ENCODE measurements at places on chromosomes 6 and 20. TPM values are rescaled to one million over a fixed set of nuclear protein-coding genes. Genes with fewer than 3 reads are reported as not detected.

Gene CLVS2
- total RNA-seq = not detected

Gene NCOA6
- total RNA-seq = 5.0 TPM

Gene MUC22
- total RNA-seq = not detected

Gene MDFI
- total RNA-seq = 26.8 TPM

Gene LY6G5C
- total RNA-seq = 0.88 TPM

Gene ZC2HC1B
- total RNA-seq = not detected

Gene KCNK15
- total RNA-seq = not detected

Gene AGER
- total RNA-seq = 0.26 TPM

Gene ITPR3
- total RNA-seq = 62.5 TPM

Gene TFAP2D
- total RNA-seq = not detected

Gene CD24
- total RNA-seq = 0.92 TPM

Gene TSHZ2
- not detected for total RNA-seq

Gene FGD2
- not detected for total RNA-seq

Gene NUDT3
- 37.1 TPM for total RNA-seq

Gene ECT2L
- total RNA-seq = not detected

Gene PTGIS
- 1.8 TPM for total RNA-seq

Gene SPATS1
- total RNA-seq = not detected

Gene ATG5
- total RNA-seq = 48.2 TPM

Gene CGAS
- total RNA-seq = 4.8 TPM

Gene SAMD10
- total RNA-seq = 2.5 TPM

Gene BFSP1
- total RNA-seq = 2.9 TPM

Gene ME1
- 16.1 TPM for total RNA-seq

Gene TMEM244
- not detected for total RNA-seq

Gene TEAD3
- 0.33 TPM for total RNA-seq

Gene SLC22A2
- total RNA-seq = not detected

Gene FITM2
- total RNA-seq = 9.8 TPM

Gene HDGFL1
- not detected for total RNA-seq

Gene TCP11
- total RNA-seq = 0.18 TPM

Gene GHRH
- total RNA-seq = not detected

Gene GPR6
- not detected for total RNA-seq

Gene COL19A1
- not detected for total RNA-seq

Gene NKAPL
- 1.2 TPM for total RNA-seq

Gene MYLK4
- 0.66 TPM for total RNA-seq

Gene SLC12A5
- 0.07 TPM for total RNA-seq

Gene PBOV1
- not detected for total RNA-seq

Gene MICB
- 29.2 TPM for total RNA-seq

Gene FUCA2
- 36.5 TPM for total RNA-seq

Gene UBR2
- total RNA-seq = 20.5 TPM

Gene CFAP206
- total RNA-seq = 0.20 TPM

Gene TTBK1
- total RNA-seq = 0.07 TPM

Gene SAMD5
- 2.6 TPM for total RNA-seq

Gene E2F1
- total RNA-seq = 14.1 TPM

Gene MOG
- not detected for total RNA-seq

Gene SLC17A9
- total RNA-seq = 9.4 TPM

Gene PROKR2
- total RNA-seq = not detected

Gene THBD
- 139 TPM for total RNA-seq

Gene ZFP57
- total RNA-seq = not detected

Gene HLA-F
- total RNA-seq = 19.9 TPM

Data from pulmonary artery endothelial cell (primary cell).